ENCODE measurements at places on chromosomes 7 and 10.

DNA sequence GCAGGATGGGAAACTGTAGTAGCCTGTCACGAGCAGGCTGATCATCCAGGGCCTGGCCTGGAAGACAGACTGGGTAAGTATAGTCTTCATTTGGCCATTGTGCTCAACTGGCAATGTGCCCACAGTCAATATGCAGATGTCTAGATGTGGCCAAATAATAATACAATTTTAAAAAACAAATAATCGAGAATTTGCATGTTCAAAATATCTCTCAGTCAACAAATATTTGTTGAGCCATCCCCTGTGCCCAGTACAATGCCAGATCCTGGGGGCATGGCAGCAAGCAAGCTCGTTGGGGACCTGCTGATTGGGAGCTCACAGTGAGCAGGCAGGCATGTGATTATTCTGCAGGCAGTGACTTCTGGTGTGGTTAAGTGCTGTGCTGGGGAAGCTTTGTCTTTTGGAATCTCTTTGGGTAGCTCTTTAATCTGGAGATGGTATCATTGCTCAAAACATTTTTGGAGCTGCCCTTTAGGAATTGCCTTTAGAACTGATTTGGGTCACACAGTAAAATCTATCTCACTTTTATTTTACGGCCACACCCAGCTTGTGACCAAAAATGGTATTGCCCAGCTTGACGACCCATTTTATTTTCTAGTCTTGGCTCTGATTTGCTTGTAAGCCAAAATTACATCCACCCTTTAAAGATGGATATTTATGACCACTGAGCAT, 92.2 kb downstream of the PLCE1 start:
- DNase-seq = no peak

GRCh38 chr10:124182088-124182541, 88.7 kb upstream of the CHST15 start:
- DNase-seq = no peak

GRCh38 chr7:46198701-46199100, 277.6 kb upstream of the IGFBP3 start:
- no peak for DNase-seq

DNA sequence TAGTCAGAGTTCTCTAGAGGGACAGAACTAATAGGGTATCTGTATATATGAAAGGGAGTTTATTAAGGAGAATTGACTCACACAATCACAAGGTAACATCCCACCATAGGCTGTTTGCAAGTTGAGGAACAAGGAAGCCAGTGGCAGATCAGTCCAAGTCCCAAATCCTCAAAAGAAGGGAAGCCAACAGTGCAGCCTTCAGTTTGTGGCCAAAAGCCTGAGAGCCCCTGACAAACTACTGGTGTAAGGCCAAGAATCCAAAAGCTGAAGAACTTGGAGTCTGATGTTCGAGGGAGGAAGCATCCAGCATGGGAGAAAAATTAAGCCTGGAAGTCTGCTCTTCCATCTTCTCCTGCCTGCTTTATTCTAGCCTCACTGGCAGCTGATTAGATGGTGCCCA, 1107.2 kb upstream of the CELF2 start:
- no peak for DNase-seq

GRCh38 chr7:30285536-30286284, 1.3 kb downstream of the ZNRF2 start:
- no peak for DNase-seq

GRCh38 chr10:90837486-90837885, 20.4 kb downstream of the HTR7 start:
- no peak for DNase-seq

- no peak for DNase-seq
Measured at GRCh38 chr10:101164020-101164419, 32.9 kb downstream of the TLX1 start.

DNA sequence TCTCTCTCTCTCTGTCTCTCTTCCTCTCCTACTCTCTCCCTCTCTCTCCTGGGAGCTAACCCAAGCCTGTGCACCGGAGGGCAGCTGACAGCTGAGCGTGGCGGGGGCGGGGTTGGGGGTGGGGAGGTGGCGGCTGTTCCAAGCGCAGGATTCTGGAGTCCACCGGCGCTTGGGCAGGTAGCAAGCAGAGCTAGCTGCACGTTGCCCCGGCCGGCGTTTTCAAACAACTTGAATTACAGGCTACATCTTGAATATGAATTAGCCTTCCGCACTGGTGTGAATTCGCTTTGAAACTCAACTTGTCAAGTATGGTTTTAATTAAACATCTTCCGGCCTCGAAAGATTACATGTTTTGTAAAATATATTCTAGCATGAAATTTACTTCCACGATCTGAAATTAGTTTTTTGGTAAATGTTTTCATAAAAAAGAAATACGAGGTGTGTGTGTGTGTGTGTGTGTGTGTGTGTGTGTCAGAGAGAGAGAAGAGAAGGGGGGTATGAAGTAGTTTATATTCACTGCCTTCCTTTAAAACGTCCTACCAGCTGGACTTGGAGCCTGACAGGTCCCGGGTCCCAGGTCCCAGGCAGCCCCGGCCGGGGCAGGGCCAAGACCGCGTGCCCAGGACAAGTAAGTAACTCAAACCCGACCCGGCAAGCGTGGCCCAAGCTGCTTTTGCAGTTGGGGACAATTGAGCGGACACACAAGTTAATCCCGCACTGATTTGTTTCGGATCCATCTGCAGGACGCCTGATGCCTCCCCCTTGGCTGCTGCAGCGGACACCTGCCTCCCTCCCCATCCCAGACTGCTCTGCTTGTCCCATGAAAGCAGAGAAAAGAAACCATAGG, 9.0 kb upstream of the DLX6 start:
- DNase-seq = no peak

DNA sequence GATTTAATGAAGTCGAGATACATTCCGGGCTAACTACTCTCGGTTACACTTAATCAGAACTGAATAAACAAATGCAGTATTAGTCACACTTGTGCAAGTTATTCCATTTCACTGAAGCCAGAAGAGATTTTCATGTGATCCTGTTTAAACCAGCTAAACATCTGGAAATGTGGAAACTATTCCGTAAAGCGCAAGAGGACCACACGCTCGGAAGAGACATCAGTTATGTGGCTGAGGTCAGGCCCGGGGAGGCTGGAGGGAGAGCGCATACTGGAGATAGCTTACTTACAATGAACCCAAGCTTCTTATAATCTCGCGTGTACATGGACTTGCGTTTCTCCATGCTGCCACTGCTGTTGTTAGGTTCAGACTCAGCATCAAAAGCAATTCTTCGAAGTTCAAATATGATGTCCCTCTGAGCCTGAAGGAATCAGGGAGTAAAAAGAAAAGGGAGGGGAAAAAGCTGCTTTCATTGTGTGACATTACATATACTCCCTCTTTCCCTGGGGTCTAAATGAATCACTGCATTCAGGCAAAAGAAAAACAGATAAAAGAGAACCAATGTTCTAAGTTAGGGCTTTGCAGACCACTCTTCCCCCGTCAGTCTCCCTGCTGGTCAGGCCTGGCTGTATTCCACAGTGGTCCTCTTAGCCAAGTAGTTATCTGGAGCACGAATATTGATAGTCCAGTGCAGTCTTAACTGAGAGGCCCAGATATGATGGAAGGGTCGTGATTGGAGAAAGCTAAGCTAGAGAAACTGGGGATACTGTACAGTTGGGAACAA, 237.4 kb downstream of the ELMO1 start:
- no peak for DNase-seq

DNA sequence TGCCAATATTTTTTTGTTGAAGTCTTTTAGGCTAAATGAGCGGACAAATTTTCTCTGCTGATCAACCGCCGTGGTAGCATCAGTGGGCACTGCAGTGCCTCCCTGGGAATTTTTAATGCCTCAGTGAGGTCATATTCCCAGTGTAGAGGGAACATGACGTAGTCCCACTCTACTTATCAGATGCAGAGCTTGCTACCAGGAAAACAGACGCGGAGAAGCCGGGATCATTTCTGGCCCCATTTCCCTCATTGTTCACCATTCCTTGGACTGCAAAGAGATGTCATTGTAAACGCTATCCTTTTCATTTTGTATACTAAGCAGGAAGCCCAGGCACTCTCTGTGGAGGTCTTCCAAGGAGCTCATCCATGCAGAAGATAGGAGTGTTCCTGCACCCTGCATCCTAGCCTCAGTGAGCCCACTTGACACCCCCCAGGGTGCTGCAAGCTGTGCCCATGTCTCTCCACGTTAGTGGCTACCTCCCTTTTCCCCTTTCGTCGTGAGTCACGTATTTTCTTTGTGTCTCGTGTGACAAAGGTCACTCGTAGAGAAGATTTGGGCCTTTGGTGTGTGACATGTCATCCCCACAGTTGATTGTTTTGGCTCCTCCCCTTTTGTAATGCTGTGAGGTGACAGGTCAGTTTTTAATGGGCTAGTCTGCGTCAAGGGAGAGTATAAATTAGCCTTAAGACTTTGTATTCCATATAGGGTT, 145.5 kb downstream of the TCF7L2 start:
- no peak for DNase-seq

GRCh38 chr10:130389906-130390305, 253.7 kb downstream of the GLRX3 start:
- no peak for DNase-seq

DNA sequence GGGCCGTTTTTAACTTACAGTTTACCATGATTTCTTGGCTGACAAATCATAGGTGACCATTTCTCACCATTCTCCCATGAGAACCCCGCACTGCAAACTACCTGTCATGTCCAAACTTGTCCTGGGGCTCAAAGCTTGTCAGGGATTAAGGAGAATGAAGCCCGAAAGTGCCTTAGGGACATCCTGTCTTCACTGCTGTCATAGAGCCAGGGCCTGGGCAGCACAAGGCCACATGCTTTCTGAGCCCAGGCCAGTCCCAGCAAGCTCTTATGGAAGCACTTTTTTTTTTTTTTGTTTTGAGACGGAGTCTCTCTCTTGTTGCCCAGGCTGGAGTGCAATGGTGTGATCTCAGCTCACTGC, 33.9 kb downstream of the CCM2 start:
- DNase-seq = no peak

DNA sequence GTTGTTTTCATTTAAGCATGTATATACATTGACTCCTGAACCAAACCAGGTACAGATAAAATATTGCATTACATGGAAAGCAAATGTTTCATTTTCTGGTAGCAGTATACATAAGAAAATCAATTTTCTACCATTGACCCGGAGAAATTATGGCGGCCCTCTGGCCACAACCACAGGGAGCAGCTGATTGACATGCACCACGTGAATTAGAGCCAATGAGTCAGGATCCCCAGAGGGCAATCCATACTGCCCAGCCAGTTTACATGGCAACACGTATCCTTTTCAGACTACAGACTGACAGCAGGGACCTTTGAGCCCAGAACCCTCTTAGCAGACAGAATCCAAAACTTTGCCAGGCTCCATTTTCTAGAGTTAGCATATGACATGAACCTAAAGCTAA, 272.2 kb upstream of the NEBL start:
- no peak for DNase-seq

- no peak for DNase-seq
Measured at GRCh38 chr10:132463333-132464255, 66.6 kb downstream of the PWWP2B start.

DNA sequence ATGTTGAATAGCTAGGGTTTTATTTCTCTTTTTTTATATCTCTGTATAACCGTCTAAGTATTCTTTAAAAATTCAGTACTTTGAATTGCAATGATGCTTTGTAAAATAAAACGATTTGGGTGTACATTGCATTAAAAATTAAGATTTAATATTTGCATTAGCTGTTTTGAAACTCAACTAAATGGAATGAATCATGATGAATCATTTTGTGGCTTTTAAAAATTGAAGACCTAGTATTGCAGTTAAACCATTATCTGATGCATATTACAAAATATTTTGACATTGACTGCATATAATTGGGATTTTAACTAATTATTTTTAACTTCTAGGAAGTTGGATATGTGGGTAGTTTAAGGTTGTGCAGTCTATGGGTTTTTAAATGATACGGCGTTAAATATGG, 314.0 kb downstream of the CDK14 start:
- DNase-seq = no peak

- no peak for DNase-seq
Measured at GRCh38 chr10:7042419-7043054, 368.3 kb downstream of the SFMBT2 start.

DNA sequence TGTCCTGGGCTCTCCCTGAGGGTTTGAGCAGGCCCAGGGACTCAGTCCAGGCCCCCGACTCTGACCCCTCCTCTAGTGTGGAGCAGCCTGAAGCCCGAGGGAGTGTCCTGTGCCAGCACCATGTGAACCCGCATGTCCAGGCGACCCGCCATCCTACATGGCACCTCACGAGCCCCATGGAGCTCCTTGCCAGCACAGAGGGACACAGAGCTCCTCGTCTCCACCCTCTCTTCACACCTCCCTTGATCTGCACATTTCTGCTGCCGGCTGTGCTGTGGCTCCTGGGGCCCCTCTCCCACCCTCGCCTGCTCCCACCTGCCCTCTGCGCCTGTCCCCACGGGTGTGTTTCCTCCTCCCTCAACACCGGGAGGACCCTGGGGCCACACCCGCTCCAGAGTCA, 103.5 kb downstream of the ADARB2 start:
- no peak for DNase-seq

- no peak for DNase-seq
Measured at GRCh38 chr10:130354976-130355795, 219.0 kb downstream of the GLRX3 start.

- DNase-seq = no peak
Measured at GRCh38 chr7:16554518-16555236, 28.1 kb downstream of the LRRC72 start.

DNA sequence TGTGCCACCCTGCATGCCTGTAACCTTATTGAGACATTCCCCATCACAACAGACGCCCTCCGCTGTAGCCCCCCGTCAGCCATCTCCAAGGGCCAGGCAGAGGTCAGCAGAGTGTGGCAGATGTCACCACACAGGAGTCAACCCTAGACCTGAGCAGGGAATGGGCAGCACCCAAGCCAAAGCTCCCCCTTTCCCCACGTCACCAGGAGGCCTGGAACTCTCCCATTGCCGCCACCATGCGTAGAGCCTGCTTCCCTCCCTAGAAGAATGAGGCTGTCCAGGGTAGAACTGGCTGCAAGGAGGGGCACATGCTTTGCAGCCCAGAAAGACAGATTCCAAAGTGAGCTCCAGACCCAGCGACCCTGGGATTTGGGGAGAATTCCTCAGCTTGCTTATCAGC, 342.9 kb downstream of the TNS3 start:
- DNase-seq = no peak

GRCh38 chr7:10401793-10402192, 571.9 kb upstream of the PHF14 start:
- no peak for DNase-seq

GRCh38 chr10:110051487-110051886, 43.7 kb downstream of the ADD3 start:
- DNase-seq = no peak

- DNase-seq = no peak
Measured at GRCh38 chr7:8149222-8149621, 112.7 kb downstream of the ICA1 start.

DNA sequence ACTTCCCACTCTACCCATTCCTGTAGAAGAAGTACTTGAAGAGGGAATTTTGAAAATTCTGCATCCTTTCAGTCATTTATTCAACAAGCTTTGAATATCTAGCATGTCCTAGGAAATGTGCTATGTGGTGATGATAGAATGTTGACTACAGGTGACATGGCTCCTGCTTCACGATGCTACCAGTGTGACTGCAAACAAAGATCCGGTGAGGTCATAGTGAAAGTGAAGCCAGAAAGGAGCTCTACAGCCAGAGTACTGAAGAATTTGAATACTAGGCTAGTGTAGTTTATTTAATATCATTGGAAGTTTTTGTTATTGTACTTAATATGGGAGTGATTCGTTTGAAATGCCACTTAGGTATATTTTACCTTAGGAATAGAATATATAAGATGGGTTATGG, 348.1 kb downstream of the TFEC start:
- DNase-seq = no peak

Data from hypothalamus (tissue), 51 donors.